MG63 (cell line): ENCODE measurements at places on chromosomes 1 and 21. TPM values are rescaled to one million over a fixed set of nuclear protein-coding genes. Genes with fewer than 3 reads are reported as not detected.

NECTIN4 gene
- total RNA-seq, result not detected in 2 replicates

DNA sequence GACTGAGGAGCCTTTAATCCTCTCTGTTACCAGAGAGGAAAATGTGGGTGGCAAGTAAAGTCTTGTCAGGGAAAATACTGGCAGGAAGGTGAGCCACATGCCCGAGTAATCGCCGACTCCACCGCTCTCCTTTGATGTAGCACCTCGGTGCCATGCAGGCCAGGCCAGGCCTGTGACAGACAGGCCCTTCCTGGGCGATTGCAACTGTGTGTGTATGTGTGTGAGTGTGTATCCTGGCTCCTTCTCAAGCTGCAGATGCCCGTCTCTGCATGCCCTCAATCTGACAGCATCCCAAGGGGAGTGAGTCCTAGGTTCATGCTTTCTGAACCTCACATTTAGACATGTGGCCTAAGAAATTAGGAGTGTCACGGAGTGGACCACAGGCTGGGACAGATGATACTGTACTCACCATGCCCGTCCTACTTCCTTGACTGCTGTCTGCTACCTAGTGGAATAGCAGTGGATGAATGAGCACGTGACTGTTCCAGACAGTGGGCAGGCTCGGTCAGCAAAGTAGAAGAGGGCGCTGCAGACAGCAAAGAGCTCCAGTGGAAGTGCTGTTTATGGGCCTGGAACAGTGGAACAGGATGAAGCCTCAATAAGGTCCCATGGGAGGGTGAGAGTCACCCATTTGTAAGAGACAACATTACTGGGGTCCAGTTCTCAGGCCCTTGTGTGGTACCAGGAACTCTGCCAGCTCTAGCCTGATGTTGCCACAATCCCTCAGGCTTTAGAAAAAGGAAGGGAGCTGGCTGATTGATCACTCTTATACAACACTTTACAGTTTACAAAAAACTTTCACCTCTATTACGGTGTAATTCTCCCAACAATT is 25.3 kb downstream of the SERTAD4 start:
- DNase-seq, result no peak

GRCh38 chr1:32709075-32709474 is 6.5 kb upstream of the SYNC start:
- DNase-seq, result no peak

PRKCZ gene
- total RNA-seq, result 5.3 and 12.2 TPM in 2 replicates

FAM72D gene
- 7.5 and 8.0 TPM in 2 replicates for total RNA-seq

DNA sequence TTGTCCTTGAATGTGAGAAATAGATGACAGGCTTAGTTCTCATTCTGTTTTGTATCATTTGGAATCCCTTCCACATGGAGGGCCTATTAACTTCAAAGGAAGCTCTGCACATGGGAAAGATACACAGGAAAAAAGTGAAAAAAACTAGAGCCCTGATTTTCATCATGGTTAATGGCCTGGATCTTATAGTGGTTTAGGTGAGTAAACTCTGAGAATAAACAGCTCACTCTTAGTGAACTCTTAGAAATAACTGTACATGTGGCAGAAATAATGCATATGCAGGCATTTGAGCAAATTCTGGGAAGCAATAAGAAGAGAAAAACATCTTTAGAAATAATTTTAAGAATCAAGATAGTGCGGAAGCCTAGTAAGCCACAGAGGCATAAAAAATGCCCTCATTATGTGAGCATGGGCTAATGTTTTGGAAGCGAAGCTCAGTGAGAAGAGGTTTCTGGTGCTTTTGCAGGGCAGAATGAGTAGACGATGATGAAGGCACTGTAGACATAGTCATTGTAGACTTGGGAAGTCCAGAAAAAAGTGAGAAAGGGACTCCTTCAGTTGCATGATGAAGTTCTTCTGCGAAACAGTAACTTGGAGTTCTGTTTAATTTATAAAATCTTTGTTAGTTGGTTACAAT is 279.9 kb downstream of the DNM3 start:
- no peak for DNase-seq

DNA sequence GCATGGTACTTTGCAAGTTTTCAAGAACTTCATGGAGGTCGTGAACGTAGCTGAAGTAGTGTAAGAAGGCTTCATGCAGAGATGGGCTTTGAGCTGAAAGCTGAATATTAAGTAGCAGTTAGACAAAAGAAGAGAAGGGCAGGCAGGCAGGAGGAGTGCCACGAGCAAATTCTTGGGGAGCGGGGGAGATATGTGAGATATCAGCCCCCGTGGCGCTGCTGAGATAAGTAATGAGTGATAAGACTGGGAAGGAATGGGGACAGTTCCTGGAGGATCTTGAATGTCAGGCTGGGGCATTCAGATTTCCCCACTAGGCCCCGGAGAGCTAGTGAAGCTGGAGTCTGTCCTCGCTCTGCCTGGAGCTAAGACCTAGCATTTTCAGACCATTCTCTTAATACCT is 27.9 kb upstream of the KIRREL1 start:
- no peak for DNase-seq

IFNAR1 gene
- total RNA-seq, result 1.7 and 6.6 TPM in 2 replicates

PLA2G4A gene
- total RNA-seq, result 14.7 and 23.1 TPM in 2 replicates

DNA sequence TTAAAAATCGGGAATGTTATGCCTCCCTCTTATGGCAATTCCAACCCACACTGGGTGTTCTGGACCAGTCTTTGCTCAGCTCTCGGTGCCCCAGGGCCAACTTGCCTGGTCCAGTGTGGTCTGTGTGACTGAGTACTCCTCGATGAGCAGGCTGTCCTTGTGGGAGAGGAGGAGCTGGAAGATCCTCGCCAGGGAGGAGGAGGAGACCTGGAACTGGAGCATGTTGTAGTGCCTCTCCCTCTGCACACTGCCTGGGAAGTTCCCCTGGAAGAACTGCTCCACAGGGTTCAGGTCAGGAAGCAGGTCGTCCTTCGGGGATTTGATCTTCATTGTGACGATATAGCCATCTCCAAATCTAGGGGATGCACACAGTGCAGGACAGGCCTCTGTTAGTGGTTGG is 88.5 kb upstream of the GCLM start:
- DNase-seq, result no peak
